ENCODE measurements at places on chromosomes 6 and 20.

GRCh38 chr6:150099546-150099945 lies 30.6 kb upstream of the ULBP3 start:
- DNase-seq, result no peak

DNA sequence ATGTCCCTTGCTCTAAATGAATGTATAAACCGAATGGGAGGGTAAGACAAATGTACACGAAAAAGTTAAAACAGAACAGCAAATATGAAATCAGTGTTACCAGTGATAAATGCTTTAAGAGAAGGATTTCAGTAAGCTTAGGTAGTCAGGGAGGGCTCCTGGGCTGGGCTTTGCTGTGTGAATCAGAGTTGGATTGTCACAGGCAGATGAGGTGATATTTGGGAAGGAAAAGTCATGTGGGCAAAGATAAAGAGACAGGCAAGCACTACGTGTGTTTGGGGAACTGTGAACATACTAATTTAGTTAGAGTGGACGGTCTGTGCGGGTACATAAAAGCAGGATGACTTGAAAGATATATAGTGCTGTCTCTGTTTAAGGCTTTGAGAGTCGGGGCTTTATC lies 114.8 kb downstream of the CRYBG1 start:
- DNase-seq, result no peak

- DNase-seq, result no peak
Measured at GRCh38 chr6:147201885-147202515, 2.2 kb upstream of the STXBP5 start.

GRCh38 chr6:14811775-14812428 lies 434.0 kb upstream of the JARID2 start:
- DNase-seq, result no peak

GRCh38 chr6:36430351-36430750 lies 12.3 kb downstream of the PXT1 start:
- DNase-seq, result no peak

DNA sequence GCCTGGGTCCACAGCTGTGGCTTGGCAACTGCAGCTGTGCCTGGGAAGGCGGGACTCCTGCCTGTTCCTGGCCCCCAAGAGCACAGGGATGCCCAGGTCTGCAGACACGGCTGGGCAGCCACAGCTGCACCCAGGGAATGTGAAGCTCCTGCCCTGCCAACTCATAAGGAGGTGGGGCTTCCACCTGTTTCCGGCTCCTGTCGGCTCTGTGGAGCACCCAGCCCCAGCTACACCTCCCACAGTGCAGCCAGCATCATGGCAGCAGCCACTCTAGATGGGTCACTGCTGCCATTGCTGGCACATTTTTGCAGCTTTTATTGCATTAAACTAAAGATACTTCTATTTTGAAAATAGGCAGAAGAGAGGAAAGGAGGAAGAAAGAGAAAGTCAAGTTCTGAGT lies 207.9 kb downstream of the SAMD5 start:
- DNase-seq, result no peak

DNA sequence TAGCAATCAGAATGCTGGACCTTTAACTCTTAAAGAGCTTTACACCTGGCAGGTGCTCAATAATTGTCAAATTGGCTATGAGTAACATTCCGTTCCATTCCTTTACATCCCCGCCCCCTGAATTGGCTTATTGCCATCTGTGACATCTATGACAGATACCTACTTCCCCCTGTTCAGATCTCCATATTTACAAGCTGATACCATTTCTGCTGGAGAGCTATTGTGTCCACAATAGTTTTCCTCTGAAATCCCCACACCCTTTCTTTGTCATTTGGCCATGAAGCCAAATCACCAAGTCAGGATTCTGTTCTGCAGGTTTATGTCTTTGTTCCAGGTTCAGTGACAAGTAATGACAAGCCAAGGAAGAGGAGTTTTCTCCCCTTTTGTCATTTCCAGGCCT lies 3.2 kb downstream of the CDH26 start:
- no peak for DNase-seq

DNA sequence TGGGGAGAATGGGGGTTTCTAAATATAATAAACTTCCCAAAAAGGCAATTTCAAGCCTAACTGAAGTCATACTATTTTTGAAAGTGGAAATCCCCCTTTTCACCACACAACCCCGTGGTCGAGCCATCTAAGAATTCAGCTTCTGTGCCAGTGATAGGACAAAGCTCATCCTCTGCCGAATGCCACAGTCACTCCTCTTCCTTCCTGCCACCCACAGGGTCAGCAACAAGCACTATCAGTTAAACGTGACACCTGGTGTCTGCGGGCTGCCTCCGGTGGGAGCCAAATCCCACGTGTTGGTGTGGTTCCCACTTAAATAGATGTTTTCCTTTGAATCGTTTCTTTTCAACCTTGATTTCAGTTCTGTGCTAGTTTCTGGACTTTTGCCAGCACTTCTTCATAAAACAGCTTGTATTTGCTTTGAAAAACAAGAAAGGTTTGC lies 60.7 kb downstream of the TNFAIP3 start:
- no peak for DNase-seq

DNA sequence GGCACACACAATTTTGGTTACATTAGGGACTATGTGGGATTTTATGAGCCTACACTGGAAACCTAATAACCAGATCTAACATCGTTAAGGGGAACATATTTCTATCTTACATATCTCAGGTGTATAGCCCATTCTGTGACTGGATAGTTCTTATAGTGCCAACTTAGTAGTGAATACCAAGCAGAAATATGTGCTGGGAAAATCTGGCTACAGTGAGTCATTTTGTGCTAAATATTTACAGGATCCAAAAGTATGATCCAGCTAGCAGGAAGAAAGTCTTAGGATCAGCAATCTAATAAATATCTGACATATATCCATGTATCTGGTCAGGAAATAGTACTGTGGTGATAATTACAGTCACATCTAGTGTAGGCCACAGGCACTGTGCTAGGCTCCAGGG lies 94.6 kb upstream of the INSM1 start:
- no peak for DNase-seq

DNA sequence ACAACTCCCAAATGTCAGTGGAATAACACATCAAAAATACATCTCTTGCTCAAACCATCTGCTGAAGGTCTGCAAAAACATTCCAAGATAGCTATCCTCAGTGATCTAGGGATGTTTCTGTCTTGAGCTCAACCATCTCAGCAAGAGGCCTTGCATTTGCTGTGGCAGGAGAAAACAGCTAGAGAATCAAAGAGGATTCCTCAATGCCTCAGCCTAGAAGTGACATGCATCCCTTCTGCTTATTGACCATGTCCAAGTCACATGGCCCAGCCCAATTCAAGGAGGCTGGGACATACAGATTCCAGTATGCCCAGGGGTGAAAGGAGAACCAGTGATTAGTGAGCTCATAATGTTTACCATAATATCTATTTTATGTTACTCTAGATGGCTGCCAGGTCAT lies 269.5 kb downstream of the PLCB1 start:
- DNase-seq, result no peak

DNA sequence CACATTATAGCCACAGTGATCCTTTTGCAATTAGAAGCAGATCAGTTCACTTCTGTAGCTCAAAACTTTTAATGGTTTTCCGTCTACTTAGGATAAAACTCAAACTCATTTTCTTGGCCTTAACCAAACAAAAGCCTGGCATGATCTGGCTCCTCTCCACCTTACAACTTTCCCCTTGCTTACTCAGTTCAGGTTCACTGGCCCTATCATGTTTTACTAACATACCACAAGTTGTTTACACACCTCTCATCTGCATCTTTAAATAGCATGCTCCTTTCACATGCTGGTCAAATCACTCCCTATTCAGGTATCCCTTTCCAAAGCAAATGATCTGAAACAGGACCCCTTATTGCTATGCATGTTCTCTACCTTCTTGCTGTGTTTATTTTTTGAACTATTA lies 191.4 kb upstream of the FAM83B start:
- DNase-seq, result no peak

All from substantia nigra (tissue), 51 donors.